ENCODE measurements at places on chromosomes 6 and 20. TPM values are rescaled to one million over a fixed set of nuclear protein-coding genes. Genes with fewer than 3 reads are reported as not detected.

- DNase-seq = no peak
These were observed 34.9 kb downstream of the OSTM1 start for GRCh38 chr6:108039681-108040080.

DNA sequence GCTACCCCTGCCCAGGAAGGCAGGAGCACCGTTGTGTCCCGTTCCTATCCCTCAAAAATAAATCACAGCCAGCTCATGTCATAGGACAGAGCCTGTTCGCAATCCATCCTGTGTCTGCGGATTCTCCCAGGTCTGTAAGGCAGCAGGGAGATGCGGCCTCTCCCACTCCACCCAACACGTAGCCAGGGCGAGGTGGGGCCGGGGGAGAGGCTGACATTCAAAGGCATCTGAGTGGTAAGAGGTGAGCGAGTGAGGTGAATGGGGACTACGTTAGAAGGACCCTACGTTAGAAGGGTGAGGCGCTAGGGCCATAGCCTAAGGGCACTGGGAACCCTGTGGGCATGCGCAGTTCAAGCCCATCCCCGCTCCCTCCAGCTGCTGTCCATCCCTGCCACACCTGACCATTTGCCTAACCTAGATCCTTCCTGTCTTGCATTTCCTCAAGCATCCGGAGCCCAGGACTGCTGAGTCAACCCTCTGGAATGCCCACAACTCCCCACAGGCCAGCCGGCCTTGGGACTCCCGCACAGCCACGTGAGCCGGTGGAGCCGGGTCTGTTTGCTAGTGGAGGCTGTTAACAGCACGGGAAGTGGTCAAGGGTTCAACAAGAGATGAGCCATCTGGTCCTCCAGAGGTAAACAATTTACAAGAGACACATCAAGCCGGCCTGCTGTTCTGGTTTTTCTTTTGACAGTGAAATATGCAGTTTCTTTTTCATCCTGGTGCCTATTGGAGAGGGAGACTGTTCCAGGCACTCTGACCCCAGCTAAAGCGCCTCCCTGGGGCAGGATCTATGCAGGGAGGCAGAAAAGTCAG, 45.9 kb downstream of the RIPOR3 start:
- DNase-seq = peak; percentile 87

CLVS2 gene
- total RNA-seq = under 0.01 TPM

- DNase-seq = no peak
These were observed 144.3 kb upstream of the SULF2 start for GRCh38 chr20:47929368-47930115.

DNA sequence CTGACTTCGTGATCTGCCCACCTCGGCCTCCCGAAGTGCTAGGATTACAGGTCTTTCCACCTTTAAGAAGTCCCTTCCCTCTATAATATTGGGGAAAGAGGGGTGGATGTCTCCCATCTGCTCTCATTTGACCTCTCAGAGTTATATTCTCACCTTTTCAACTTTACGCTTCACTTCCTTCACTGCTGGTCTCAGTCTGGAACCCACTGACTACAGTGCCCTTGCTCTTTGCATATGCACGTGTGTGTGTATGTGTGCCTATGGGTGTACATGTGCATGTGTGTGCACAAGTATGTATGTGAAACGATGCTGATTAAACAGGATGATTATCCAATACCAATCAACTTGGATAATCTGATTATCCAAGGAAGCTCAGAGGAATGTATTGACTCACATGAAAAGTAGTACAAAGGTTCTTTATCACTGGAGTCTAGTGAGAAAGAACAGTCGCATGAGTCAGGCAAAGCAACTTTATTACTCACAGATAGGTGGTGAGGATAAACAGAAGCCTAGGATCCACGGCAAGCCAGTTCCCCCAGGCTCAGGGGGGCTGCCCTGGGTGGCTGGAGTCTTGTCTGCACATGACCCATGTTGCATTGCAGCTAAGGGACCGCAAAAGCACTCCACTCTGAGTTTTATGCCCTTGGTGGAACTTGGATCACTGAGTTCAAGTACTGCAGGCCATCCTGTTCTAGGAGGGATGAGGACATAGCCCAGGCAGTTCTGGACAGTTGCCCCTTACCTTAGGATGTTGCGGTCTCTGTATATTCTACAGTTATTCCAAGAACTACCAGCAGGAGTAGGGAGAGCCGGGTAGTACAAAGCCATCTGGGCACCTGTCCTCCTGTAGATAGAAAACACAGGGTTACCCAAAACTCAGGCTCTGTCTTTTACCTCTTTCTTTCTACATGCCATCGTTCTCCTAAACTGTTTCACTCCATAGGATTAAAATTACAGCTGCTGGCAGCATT, 50.9 kb downstream of the SNRNP48 start:
- no peak for DNase-seq

ZC3H12D gene
- 2.6 TPM for total RNA-seq

DNA sequence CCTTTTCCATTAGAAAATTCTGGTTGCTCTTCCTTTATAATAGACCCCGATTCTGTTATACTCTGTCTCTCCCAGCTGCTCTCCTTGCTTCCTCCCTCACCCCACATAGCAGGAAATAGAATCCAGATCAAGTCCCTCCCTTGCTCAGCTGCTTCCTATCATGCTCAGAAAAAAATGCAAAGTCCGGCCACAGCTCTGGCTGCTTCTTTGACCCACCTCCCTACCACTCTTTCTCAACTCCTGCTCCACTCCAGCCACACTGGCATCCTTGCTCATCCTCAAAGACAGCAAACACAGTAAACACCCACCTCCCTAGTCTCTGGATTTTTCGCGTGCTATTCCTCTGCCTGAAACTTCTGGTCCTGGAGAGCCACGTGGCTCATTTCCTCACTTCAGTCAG, 9.1 kb upstream of the SLC22A16 start:
- no peak for DNase-seq

LY6G6D gene
- total RNA-seq = not detected

GRCh38 chr20:584161-584970, 25.7 kb downstream of the TCF15 start:
- DNase-seq = no peak

TFAP2D gene
- total RNA-seq = not detected

GRCh38 chr6:46687619-46688097, at the start of gene TDRD6:
TSS of gene TDRD6 (plus strand) at chr6:46687885. CDS start at chr6:46688129, 244 bp downstream.
- DNase-seq = no peak

GRCh38 chr6:130245267-130245666, 22.5 kb upstream of the SAMD3 start:
- no peak for DNase-seq

SLC2A10 gene
- total RNA-seq = 12.2 TPM

TUBB1 gene
- not detected for total RNA-seq

RIPPLY2 gene
- not detected for total RNA-seq

DNA sequence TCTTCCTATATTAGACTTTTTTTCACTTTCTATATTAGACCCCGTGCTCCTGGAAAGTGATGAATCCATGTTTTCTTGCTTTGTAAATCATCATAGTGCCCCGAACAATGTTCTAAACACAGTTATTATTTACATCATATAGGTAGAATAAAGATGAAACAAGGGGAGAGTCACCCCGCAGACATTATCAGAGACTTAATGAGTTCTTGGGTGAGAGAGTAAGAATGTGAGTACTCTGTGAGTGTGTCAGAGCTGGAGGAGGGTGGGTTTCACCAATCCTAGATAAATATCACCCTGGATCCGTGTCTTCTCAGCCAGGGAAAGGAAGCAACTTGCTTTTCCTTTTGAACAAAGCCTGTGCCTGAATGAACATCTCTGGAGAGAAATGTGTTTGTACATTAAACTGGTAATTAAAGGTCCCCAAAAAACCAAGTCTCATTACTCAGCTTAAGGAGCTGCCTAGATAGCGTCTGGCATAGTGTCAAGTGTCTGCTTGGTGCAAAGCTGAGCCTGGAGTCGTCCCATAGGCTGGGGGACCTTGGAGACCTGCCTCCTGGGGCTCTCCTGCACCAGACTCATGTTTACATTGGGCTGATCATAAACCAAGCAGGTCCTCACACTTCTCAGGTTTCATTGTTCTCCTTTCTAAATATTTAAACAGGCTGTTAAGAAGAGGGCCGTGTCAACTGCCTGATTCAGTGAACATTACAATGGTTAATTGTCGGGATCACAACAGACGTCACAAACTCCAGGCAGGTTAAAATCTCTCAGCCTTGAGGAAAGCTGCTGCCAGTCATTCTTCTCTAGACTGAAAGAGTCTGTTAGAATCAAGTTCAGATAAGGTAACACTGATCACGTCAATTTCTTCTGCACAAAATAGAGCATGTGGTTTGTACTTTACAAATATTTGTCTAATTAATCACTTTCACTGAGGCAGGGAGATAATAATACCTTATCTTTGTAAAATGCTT, 179.7 kb upstream of the MYLIP start:
- DNase-seq = peak; percentile 74

- DNase-seq = no peak
These were observed 23.4 kb upstream of the INSM1 start for GRCh38 chr20:20344476-20344875.

DNA sequence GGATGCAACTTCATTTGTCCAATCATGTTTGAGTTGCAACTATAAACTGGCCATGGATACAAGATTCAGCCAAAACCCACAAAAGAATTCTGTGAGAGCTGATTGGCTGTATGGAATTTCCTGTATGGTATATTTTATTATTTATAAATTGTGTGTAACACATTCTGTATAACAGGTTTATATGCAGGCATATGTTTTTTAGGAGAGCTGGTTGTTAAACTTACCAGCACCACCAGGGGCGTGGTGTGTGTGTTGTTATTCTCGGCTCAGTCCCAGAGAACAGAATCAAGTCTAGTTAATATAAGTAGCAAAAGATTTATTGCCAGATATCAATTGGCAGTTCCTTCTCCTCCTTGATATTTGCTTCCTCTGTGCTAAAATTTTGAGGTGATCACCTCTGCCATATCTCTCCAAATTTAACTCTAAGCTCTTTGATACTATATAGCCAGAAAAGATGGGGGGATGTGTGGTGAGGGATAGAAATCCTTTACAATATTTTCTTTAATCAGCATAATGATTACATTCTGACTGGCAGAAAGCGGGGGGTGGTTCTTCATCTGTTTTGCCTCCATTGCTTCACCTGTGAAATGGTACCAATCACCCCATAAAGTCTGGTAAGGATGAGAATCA, 22.9 kb downstream of the CNBD2 start:
- peak; percentile 47 for DNase-seq

DNA sequence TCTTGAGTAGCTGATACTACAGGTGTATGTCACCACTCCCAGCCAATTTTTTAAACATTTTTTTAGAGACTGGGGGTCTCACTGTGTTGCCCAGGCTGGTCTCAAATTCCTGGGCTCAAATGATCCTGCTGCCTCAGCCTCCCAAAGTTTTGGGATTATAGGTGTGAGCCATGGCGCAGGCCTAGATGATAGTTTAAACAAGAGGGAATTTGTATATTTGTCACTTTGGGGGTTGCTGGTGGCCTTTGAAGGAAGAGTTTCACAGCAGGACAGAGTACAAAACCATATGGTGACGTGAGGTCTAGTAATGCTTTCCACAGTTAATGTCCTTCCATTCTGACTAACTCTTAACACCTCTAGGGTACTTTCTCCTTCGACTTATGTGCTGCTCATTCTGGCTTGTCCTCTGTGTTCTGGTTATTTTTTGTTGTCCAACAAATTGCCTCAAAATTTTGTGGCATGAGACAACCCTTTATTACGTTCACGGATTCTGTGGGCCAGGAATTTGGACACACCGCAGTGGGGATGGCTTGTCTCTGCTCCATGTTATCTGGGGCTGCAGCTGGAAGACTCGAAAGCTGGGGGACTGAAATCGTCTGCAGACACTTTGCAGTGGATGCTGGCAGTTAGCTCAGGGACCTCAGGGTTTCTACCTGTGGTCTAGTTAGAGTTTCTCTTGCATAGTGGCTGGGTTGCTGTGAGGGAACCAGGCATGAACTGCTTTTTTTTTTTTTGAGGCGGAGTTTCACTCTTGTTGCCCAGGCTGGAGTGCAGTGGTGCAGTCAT, 23.0 kb upstream of the IER3 start:
- DNase-seq = no peak

EIF6 gene
- 23.3 TPM for total RNA-seq

DNA sequence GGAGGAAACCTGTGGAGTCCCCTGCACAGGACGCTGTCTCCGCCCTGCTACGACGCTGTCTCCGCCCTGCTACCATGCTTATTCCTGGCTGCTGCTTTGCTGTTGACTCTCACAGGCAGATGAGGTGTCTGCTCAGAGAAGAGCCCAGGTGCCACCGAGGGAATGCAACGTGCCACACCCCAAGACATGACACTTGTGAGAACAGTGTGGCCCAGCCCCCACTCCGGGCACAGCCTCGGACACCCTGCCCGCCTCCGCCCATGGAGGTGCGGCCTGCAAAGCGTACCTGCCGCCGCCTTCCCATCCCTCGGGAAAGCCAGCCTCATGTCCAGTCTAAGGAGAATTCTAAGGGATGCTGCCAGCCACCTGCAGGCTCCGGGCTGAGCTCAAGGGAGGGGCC, 15.6 kb upstream of the MRGBP start:
- DNase-seq = no peak

- no peak for DNase-seq
These were observed 117.7 kb downstream of the SMOC2 start for GRCh38 chr6:168558686-168559085.

OPRL1 gene
- 2.6 TPM for total RNA-seq

ANGPT4 gene
- 0.66 TPM for total RNA-seq

DNA sequence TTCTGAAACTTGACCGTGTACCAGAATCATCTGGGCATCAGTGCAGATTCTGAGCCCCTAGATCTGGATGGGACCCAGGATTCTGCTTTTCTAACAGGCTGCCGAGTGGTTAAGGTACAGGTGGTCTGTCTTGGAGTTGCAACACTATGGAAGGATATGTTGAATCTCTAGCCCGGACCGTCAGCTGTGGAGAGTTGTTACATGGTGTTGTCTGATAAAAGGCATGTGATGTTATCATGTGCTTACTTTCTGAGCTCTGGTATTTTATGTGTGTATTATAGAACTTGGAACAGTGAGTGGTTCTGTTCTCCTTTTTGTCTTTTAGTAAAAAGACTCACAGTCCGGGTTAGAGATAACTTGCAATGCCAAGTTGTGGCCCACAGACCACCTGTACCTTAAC, 123.0 kb downstream of the JARID2 start:
- DNase-seq = no peak

ALDH5A1 gene
- total RNA-seq = 4.4 TPM

- no peak for DNase-seq
These were observed 6.6 kb downstream of the HTR1B start for GRCh38 chr6:77456531-77457248.

DNA sequence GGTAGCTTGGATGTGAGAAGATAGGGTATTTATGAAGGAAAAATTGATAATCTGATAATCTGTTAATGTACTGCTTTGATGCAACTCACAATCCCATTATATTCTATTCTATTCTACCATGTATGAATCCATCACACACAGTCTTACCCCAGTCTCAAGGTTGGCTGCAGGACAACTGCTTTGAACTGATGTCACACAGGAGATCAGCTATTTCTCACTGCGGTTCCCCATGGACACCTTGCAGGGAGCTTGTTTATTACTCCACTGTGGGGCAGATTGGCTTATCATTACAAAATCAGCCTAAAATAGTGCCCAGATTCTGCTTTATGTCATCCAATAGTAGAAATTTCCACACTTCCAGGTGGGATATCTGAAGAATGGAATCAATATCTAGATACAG, 61.0 kb upstream of the HS3ST5 start:
- DNase-seq = no peak

DNA sequence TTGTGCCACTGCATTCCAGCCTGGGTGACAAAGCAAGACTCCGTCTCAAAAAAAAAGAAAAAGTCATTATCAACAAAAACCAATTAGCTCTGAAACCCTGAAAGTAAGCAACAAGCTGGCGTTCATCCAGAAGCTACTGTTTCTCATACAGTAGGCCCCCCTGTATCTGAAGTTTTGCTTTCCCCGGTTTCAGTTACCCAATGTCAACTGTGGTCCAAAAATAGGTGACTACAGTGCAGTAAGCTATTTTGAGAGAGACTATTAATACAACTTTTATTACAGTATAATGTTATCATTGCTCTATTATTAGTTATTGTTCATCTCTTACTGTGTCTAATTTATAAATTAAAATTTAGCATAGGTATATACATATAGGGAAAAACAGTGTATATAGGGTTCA, 135.1 kb downstream of the KIF16B start:
- no peak for DNase-seq

Measured in body of pancreas (tissue), 4 donors.